T47D (cell line): ENCODE measurements at places on chromosomes 11 and 22.
A peak's percentile ranks its signal among the peaks of the same experiment; 100 is the strongest.

GRCh38 chr11:120674542-120674941, 163.0 kb downstream of the GRIK4 start:
- DNase-seq = no peak

DNA sequence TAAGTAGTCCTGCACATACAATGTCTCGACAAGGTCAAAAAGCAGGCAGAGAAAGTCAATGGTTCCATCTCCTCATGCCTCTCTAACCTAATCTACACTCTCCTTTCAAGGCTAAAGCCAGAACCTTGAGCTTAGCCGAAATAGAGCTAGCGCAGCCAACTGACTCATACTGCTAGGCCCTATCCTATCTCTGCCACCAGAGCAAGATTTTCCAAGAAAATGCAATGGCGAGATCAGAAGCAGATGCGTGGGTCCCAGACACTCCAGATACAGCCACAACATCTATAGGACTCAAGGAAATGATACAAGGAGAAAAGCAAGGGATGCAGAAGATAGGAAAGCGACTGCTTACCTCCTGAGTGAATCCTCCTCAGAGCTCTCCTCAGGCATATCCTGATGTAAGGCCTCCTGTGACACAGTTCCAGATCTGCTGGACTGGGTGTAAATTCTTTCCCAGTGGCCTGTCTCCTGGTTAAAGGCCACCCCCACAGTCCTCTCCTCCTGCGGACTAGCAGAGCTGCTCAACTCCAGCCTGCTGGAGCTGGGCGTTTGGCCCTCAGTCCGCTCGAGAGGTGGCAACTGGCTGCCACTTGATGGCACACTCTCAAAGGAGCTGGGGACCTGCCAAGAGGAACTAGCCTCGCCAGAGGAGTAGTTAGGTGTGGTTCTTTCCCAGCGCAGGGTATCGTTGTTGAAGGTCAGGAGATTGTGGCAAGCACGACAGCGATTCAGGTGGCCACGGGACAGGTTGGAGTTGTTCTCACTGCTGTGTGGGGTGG, 52.0 kb downstream of the AMBRA1 start:
- no peak for DNase-seq

GRCh38 chr11:96339706-96340554, 3.1 kb downstream of the MAML2 start:
- no peak for DNase-seq

DNA sequence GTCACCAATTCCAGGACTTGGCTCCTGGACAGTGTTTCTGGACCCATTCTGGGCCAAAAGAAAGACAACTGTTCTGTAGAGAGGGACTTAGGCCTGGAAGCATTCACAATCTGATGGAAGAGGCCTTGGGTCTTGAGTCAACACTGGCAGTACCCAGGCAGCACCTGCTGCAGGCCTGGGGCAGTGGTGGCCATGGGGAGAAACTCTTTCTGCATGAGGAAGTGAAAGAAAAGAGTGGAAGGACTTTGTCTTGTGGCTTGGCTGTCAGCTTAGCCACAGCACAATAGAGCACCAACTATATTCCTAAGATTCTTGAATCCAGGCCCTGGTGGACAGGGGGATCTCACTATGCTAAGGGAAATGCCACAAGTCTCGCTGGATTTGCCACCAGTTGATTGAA, 70.6 kb downstream of the CTSC start:
- no peak for DNase-seq

DNA sequence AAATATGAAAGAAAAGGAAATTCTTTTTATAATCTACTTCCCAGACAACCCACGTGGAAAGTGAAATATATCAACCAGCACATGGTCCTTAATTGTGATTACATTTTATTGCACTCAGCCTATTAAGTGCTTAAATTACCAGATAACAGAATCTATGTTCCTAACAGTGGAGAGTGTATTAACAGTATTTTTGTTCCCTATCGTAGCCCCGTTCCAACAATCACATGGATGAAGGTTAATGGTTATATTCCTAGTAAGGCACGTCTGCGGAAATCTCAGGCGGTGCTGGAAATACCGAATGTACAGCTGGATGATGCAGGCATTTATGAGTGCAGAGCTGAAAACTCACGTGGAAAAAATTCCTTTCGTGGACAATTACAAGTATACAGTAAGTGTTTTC, 626.1 kb upstream of the ARHGAP42 start:
- no peak for DNase-seq

- no peak for DNase-seq
These were observed 32.5 kb downstream of the PPP2R1B start for GRCh38 chr11:111733611-111734088.

DNA sequence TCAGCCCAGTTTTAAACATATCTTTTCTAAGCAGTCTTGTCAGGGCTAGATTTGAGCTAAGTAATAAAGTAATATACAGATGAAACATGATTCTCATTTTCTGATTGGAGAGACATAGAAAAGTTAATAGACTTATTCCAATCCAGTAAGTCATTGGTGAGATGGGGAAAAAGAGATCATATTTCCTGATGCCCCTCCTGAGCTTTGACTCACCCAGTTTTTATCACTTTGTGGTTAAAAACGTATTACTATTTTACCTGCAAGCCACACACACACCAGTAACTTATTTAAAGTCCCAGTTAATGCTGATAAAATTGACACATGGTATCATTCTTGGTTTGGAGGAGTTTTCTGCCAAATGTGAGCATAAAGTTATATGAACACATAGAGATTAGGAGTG, 306.8 kb downstream of the CADM1 start:
- no peak for DNase-seq

DNA sequence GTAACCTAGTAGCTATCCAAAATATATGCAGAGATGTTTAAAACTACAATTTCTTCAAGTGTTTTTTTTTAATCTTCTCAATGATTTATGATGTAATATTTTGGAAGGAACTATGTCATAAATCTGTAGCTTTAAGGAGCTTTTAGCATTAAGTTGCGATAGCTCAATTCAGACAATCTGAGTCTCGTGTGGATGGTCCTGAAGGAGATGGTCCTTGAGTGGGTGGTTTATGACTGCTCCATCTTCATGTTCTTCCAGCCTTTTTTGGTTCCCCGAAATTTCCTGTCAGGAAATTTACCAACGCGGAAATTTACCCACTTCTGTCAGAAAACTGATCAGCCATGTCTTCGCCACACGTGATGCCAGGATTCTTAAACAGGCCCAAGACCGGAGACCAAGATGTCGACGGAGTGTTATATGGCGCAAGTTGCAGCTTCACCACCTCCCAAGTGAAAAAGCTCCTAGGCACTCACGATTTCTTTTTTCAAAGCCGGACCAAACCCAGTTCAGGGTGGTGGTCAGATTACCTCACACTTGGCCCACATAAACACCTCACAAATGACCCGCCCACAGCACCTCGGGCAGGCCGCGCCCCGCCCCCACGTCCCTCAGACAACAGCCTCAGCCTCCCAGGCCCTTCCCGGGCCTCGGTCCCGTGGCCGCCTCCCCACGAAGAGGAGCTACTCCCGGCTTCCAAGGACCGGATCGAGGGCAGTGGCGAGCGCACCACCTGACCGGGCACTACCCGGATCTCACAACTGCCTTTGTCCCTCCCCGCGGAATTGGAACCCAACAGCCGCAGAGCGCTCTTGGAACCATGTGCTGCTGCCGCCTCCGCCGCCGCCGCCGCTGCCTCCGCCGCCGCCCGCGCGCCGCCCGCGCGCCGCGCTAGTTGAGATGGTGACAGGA, at the start of gene MORC2:
TSS of gene MORC2 (minus strand) at position 760 of the 909 bp plus-strand sequence. CDS start 885 bp downstream, outside the sequence.
- peak; percentile 33 for DNase-seq

DNA sequence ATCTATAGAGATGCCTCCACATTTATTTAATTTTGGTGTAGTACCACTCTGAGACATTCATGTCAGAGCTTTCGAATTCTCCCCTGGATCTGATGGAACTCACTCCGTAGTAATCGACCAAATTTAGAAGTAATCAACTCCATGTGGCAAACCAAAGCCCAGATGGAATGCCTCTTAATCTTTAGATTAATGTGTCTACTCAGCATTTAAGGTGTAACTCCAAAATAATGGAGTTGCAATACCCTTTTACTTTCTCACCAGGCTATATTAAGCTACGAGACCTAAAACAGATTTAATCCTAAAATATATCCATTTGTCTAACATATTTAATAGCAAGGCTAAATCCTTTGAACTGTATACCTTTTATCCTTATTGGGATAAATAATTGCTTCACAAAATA, 473.3 kb downstream of the CNTN5 start:
- DNase-seq = no peak

GRCh38 chr22:37740455-37741311, 43.8 kb downstream of the TRIOBP start:
- DNase-seq = no peak
